T47D (cell line): ENCODE measurements at places on chromosomes 16 and 17.
A peak's percentile ranks its signal among the peaks of the same experiment; 100 is the strongest.

DNA sequence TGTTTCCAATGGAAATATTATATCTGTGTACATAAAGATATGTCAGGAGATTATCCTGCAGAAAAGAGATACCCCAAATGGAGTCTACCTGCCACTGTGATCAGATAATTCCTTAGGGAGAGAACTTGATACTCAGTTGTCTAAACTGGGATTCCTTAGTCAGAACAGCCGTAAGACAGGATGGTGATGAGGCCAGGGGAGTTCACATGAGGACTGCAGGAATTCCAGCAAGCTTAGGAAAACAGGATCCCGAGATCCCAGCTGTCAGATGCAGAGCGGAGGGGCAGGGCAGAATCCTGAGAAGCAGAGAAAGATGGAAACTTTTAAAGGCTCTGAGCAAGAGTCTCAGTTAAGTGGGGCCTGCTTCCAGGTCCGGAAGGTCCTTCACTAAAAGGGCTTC lies 4.7 kb downstream of the KRABD2 start:
- DNase-seq: no peak

GRCh38 chr17:46978489-46979146 lies 435 bp downstream of the RPRML start:
- DNase-seq: no peak

DNA sequence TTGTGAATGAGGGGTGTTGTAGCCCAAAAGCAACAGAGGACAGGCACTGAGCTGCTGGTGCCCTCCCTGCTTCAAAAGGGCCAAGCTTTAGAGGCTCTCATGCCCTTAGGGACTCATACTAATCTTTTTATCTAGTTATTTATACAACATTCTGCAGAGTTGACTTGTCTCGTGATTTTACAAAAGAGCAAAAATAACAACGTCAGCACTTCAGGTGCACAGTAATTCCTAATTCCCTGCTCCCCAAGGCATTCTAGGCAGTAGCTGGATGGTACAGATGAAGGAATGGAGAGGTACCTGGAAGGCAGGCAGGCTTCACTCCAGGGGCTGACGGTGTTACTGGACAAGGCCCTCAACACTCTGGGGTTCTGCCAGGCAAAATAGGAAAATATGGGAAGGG lies 406.7 kb upstream of the CCL2 start:
- DNase-seq: no peak

GRCh38 chr16:68022278-68022727 lies 729 bp downstream of the DDX28 start:
- no peak for DNase-seq

DNA sequence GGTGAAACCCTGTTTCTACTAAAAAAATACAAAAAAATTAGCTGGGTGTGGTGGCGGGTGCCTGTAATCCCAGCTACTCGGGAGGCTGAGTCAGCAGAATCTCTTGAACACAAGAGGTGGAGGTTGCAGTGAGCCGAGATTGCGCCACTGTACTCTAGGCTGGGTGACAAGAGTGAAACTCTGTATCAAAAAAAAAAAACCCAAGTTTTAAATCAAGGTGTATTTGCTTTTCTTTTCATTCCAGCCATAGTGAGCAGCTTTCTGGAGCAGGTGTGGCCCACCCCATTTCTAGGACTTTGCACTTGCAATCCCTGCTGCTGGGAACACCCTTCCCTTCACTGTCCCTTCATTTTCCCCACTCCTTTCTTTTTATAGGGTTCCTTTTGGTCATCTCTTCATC lies 28.8 kb downstream of the TMEM238L start:
- DNase-seq: no peak

DNA sequence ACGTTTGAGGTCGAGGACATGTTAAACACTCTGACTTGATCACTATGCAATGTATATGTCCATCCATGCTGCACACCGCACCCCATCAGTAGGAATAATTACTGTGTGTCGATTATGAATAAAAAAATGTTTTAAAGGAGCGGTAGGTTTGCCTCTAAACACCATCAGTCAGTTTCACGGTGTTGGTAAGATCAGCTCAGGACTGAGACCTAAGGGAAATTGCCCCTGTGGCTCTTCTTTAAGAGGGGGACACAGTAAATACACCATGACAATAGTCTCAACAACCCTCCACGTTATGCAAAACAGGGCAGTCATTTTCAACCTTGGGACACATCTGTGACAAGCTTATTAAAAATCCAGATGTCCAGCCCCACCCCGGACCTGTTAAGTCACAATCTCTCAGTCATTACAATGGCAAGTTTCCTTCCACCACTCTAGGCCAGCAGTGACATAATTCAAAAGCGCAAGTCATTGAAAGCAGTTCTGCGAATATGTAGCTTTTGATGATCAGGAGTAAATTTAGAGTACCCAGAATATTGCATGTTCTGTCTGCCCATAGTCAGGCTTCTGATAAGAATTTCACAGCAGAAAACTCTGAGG lies 1.2 kb downstream of the ATMIN start:
- DNase-seq: no peak

DNA sequence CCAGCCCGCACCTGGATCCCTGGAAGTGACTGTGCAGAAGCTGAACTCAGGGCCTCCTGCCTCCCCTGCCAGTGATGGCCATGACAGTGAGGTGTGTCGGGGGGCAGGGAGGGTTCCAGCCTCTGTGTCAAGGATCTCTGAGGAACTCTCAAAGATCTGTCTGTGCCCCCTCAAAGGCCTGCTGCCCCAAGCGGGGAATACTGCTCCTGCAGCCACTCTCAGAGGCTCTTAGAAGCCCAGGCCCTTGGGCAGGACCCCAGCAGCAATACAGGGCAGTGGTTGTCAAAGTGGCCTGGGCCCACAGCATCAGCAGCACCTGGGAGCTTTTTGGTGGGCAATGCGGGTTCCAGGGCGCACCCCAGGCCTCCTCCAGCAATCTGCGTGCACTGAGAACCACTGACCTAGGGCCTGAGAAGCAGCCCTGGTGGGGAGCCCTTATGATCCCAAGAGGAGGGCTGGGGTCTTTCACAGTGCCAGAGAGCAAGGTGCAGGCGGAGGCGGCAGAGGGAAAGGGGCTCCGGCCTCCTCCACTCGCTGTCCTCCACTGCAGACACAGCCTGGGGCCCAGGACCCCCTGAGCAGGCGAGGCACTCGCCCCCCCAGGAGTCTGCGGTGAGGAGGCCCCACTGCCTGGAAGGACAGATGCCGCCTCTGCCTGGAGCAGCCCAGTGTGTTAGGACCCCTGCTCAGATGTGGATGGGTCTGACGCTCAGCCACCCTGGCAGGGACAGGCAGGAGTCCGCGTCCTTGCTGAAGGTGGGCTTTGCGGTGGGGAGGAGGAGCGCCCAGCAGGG lies 42.1 kb downstream of the ENGASE start:
- no peak for DNase-seq

DNA sequence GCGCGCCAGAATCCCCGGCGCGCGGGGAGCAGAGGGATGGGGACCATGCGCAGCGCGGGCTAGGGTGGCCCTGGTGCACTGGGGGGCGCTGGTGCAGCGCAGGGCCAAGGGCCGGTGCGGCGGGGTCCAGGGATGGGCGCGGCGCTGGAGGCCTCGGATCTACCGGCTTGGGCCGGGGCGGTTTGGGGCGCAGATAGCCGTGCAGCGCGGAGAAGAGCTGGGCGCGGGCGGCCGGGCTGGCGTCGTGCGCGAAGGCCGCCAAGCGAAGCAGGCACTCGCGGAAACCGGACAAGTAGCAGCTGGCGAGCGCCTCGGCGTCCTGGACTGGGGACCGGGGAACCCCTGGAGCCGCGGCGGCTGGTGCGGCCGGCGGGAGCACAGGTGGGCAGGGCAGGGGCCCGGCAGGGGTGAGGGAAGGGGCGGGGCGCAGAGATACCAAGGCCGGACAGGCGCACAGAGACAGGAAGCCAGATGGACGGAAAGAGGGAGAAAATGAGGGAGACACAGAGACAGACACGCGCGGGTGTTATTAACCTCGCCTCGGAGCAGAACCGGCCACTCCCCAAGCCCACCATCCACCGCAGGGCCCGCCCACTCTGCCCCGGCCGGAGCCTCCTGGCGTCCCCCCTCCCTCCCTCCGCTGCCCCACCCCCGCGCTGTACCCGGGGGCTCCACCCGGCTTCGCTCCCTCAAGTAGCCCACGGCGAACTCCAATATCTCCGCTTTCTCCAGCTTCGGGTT lies 2.1 kb downstream of the HES7 start:
- DNase-seq: peak; percentile 50

- DNase-seq: no peak
Measured at GRCh38 chr16:67281536-67282446, 2.5 kb downstream of the PLEKHG4 start.

DNA sequence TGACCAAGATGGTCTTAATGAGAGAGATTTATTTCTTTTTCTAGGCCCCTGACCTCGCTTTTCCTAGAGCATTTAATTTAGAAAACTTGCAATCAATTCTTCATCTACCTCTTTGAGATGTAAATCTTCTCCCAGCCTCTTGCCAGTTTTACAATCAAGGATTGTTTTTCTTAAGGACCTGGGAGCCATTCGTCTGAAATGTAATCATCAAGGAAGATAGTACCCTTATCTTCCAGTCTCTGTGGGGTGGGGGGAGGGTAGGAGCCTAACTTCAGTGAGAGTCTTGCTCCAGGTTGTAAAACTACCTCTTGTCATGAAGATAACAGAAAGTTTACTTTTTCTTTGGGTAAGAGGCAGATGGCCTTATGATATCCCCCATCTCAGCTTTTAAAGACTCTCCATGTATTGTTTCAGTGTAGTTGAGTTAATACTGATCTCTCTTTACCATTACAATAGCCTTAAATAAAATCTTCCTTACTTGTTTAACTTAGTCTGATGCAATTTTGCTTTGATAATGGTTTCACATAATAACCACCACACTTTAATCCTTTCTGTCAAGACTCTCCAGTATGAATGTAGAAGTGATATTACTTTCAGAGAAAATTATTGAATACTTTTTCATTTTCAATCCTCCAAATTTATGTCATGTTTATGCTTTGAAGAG lies 110.2 kb upstream of the CPHXL start:
- DNase-seq: no peak

DNA sequence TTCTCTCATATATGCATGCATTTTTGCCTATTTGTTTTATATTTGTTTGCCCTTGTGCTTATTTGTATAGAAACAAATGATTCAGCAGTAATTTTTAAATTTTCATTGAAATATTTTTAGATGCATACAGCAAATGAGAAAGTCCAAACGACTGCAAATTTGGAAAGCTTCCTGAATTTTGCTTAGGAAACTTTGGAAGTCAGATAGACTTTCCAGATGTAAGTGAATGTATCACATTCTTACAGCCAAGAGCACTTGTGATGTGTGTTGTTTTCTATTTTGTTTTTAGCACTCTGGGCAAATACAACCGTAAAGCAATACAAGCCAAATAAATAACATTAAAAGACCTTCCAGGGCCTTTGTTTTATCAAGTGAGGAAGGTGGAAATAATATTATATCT lies 680.8 kb upstream of the CDH8 start:
- DNase-seq: no peak

DNA sequence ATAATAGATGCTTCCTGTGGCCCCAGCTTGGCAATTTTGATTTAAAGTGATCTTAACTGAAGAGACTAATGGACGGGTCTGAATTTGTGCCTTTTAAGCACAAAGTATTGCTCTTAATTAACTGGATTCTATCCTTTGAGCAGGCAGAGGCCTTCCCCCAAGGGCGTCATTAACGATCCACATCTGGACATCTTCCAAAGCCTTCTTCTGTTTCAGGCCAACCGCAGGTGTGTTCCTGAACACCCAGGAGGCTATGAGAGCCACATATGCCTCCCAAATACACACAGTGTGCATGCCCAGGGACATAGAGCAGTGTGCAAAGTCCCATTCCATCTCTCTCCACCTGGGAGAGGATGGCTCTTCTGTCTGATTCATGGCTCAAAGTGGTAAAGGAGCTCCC lies 42.3 kb downstream of the MAPT start:
- DNase-seq: no peak

- peak; percentile 71 for DNase-seq
Measured at GRCh38 chr17:45171338-45172231, 9.9 kb downstream of the HEXIM2 start.

DNA sequence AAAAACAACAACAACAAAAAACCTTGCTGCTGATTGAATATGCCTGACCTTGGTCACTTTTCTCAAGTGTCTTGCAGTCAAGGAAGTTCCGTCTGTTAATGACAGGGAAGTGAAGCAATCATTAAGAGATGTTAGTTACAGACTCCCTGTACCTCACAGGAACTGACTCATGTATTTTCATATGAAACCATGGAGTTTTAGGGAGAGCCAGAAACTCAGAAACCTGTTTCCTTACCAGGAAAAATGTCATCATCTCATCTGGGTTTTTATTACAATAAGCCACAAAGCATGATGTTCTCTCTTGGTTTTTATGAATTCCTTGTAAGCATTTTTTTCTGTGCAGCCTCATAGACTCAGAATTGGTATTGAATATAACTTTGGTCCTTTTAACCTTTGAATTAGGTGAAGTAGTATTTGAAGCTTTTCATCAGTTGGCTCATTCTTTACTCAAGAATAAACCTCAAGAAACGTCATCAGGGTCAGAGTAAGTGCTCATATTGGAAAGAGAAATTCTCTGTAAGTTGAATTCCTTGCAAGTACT lies 10.3 kb downstream of the LYRM1 start:
- DNase-seq: no peak

DNA sequence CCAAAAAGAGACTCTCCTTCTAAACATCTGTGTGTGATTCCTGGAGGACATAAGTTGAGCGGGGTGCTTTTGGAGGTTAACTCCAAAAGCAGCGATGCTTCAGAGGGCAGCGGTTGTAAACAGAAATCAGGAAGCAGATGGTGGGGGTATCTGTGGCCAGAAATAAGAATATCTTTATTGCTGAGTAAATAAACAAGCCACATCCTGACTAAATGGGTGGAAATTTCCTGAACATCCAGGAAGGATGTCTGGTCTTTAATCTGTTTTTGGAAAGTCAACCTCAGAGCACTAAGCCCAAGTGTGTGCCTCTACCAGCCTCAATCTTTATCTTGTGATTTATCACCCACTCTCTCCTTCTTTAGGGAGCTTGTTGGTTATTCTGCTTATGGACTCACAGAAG lies 123.3 kb downstream of the CDH13 start:
- no peak for DNase-seq

DNA sequence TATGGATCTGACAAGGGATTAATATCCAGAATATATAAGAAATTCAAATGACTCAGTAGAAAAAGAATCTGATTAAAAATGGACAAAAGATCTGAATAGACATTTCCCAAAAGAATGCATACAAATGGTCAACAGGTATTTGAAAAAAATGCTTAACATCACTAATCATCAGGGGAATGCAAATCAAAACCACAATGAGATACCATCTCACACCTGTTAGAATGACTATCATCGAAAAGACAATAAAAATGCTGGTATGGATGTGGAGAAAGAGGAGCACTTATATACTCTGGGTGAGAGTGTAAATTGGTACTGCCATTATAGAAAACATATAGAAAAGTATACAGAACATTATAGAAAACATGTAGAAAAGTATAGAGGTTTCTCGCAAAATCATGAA lies 16.4 kb upstream of the HS3ST2 start:
- no peak for DNase-seq

DNA sequence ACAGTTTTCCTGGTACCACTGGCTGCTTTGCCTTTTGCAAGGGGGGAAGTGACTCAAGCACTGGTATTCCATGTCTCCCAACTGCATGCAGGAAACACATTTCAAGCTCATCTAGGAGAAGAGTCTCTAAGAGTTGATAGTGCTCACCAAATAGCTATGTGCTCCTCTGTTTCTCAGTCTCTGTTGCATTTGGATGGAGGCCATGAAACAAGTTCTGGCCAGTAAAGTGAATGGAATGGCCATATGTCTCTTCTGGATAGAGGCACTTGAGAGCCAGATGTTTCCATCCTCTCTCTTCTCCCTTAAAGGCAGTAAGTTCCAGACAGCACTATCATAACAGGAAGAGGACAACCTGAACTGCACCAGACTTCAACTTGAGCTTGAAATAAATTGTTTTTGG lies 60.6 kb downstream of the C16orf82 start:
- no peak for DNase-seq

GRCh38 chr17:27294689-27295630 lies 1.0 kb downstream of the WSB1 start:
- DNase-seq: peak; percentile 92
